ENCODE measurements at places on chromosomes 7 and 10. TPM values are rescaled to one million over a fixed set of nuclear protein-coding genes. Genes with fewer than 3 reads are reported as not detected.
A peak's percentile ranks its signal among the peaks of the same experiment; 100 is the strongest.

IDI2 gene
- not detected for polyA plus RNA-seq

HK1 gene
- 19.3 TPM for polyA plus RNA-seq

LRRC72 gene
- not detected for polyA plus RNA-seq

- no peaks in the 10 kb centered on the region for H3K27me3 ChIP-seq
- H3K4me1 ChIP-seq, result no peaks in the 10 kb centered on the region
- H3K36me3 ChIP-seq, result no peaks in the 10 kb centered on the region
- DNase-seq, result no peak
- H3K27ac ChIP-seq, result no peak overlapping the region
These were observed 353.3 kb upstream of the VSTM2A start for GRCh38 chr7:54188843-54189242.

DNA sequence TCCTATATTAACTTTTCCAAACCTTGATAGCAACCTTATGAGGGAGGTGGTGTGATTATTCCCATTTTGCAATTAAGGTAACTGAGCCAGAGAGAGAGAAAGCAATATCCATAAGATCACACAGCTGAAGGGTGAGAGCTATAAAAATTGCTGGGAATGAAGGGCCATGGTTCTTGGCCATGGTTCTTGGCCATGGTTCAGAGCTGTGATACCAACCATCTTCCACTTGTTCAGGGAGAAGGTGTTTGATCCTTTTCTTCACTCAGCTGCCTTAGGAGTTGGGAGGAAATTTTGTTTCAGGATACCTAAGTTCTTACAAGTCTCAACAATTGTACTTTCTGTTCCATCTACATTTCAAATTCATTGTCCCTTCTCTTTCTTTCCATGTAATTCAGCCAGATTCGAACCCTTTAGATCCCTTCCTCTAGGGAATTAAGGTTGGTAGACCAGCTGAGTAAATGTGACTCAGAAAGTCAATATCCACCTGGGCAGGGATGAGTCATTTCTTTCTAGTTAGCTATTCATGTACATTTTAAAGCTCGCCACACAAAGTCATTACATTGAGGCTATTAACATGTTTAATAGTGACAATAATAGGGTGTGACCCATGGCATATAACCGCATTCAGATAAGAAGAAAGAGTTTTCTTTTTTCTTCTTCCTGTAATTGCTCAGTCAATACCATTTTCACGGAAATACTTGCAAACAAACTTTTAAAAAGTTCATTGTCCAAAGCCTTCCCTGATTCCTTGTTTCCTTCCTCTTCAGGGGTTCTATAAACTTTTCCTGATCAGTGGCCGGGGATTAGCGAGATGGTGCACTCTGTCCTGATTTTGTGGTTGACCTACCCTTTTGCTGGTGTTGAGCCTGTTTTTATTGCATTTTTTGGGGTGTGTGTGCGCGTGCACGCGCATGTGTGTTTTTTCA is 143.4 kb downstream of the TCF7L2 start:
- DNase-seq, result peak; percentile 97
- H3K4me3 ChIP-seq, result no peak overlapping the region
- peak overlapping the region; percentile 97 for H3K27ac ChIP-seq
- H3K36me3 ChIP-seq, result peaks cover 22% of the 10 kb centered on the region
- no peaks in the 10 kb centered on the region for H3K27me3 ChIP-seq
- peaks cover 57% of the 10 kb centered on the region for H3K4me1 ChIP-seq

- H3K27me3 ChIP-seq, result no peaks in the 10 kb centered on the region
- no peak overlapping the region for H3K4me3 ChIP-seq
- no peak overlapping the region for H3K27ac ChIP-seq
- no peaks in the 10 kb centered on the region for H3K36me3 ChIP-seq
- no peak for DNase-seq
- H3K4me1 ChIP-seq, result peaks cover 27% of the 10 kb centered on the region
These were observed 217.6 kb upstream of the TCF7L2 start for GRCh38 chr10:112732277-112732921.

GRCh38 chr10:52540479-52540984 is 226.5 kb downstream of the DKK1 start:
- no peaks in the 10 kb centered on the region for H3K27me3 ChIP-seq
- H3K4me3 ChIP-seq, result no peak overlapping the region
- H3K36me3 ChIP-seq, result no peaks in the 10 kb centered on the region
- H3K4me1 ChIP-seq, result no peaks in the 10 kb centered on the region
- no peak overlapping the region for H3K27ac ChIP-seq

DNA sequence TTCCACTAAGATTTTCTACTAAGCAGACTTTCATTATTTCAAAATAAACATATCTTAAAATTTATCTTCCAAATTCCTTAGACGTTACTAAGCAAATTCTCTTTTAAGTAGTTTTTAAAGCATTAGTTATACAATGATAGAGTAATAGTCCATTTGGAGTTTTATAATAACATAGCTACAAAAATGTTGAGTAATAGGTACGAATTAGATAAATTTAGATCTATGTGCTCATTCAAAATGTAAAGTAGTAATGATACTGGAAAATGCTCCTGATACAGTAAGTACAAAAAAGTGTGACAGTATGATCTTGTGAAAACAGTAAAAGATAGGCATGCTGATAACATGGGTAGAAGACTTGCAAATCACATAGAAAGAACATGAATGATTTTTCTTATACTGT is 4.5 kb downstream of the DMTF1 start:
- no peaks in the 10 kb centered on the region for H3K27me3 ChIP-seq
- H3K27ac ChIP-seq, result no peak overlapping the region
- peaks cover 13% of the 10 kb centered on the region for H3K4me1 ChIP-seq
- peaks cover 2% of the 10 kb centered on the region for H3K36me3 ChIP-seq
- DNase-seq, result no peak

DNA sequence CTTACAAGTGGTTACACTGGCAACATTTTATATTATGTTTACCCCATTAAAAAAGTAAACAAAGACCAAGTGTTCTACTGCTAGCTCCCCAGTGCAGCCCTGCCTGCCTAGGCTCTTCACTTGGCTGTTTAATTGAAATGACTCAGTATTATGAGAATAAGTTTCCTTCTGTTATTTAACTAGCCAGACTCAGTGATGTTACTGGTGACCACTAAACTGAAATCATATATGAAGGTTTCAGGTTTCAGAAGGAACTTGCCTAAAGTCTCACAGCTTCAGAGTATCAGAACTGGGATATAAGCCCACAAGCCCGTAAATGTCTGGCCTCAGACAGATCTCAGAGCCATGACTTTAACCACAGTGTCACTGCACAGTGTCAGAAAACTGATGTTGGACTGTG is 66.8 kb upstream of the EXOC4 start:
- no peaks in the 10 kb centered on the region for H3K4me1 ChIP-seq
- H3K4me3 ChIP-seq, result no peak overlapping the region
- H3K27ac ChIP-seq, result no peak overlapping the region
- H3K36me3 ChIP-seq, result no peaks in the 10 kb centered on the region
- no peak for DNase-seq
- peaks cover 4% of the 10 kb centered on the region for H3K27me3 ChIP-seq

GRCh38 chr10:75136346-75136745 is 24.9 kb downstream of the SAMD8 start:
- H3K36me3 ChIP-seq, result no peaks in the 10 kb centered on the region
- DNase-seq, result no peak
- H3K27me3 ChIP-seq, result no peaks in the 10 kb centered on the region
- no peak overlapping the region for H3K27ac ChIP-seq
- H3K4me3 ChIP-seq, result no peak overlapping the region

Measured in large intestine (tissue), 12 donors.